ENCODE measurements at places on chromosomes 16 and 17.
A peak's percentile ranks its signal among the peaks of the same experiment; 100 is the strongest.

DNA sequence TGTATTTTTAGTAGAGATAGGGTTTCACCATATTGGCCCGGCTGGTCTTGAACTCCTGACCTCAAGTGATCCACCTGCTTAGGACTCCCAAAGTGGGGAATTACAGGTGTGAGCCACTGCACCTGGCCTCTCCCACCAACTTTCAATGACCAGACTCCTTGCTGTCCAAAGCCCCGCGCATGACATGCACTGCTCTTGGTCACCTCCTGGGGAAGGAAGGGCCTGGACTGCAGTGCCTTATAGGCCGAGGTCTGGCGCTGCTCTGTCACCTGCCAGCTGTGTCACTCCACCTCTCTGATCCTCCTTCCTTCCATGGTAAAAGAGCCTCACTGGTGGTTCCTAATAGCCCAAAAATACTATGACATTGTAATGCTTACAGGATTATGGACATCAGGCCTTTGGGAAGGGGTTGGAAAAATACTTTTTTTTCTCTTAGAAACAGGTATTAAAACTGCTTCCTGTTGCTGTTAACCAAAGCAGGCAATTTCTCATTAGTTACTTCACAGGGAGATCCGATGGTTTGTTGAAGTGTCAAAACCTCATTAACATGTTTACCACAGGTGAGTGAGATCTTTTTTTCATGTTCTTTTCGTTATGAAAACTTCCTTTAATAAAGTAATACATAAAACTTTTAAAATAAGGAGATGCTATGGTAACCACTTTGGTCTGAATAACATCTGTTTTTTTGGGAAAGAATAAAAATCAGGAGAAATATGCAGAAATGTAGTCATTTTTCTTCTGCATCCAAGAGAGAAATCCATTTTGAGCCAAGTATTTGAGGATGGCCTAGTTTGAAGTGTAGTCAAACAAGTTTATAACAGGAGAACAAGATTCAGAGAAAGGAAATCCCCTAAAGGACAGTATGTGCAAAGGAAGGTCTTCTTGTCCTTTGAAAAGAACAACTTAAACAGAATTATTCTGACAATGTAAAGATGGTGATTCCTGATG lies 35.5 kb downstream of the GRB7 start:
- no peak for DNase-seq

DNA sequence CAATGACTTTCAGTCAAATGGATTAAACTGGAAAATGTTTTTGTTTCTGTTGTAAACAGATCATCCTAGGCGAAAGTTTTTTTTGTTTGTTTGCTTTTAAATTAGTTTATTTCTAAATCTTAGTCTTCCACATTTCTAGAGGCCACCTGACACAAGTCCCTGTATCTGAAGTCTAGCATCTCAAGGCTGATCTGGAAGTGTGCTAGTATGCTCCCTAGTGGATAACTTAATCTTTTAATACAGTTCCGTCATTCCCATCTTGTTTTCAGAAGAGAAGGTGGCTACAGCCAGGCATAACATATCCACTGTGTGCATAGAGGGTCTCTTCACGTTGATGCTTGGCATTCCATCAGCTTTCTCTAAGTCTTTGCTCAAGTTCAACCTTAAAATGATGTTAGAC lies 7.6 kb downstream of the IFT20 start:
- DNase-seq, result no peak

DNA sequence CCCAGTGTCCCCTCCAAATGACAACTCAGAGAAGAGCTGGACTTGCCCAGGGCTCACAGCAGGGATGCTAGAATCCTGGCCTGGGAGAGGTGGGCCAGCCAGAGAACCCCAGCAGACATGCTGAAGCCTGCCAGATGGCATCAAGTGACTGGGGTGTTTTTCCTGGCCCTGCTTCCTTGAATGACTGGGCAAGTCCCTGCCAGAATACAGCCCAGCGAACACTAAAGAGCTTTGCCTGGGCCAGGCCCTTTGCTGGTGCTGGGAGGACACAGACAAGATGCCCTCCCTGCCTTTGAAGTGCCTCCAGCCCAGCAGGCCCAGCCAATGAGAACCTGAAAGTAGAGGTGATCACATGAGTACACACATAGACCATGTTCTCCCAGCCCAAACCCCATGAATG lies 11.5 kb downstream of the ZNF319 start:
- DNase-seq, result no peak

DNA sequence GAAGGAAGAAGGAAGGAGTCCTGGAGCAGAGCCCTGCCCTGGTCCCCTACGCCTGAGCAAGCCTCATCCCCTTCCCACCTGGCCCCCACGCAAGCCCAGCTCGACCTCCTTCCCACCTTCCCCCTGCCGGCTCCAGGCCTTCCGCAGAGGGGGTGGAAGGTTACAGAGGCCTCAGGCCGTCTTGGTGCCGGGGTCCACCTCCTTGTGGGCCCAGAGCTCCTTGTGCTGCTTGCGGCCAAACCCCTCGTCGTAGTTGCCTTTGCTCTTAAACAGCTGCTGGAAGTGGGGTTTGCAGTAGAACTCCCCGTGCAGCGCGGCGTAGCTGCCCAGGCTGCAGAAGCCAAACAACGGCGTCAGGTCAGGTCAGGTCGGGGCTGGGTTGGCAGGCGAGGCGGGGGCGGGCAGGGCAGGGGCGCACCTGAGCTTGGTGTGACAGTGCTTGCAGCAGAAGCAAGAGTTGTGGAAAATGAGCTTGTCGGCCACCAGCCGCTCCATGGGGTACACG lies 1.5 kb downstream of the LIMD2 start:
- no peak for DNase-seq

GRCh38 chr17:27339836-27340550 lies 46.1 kb downstream of the WSB1 start:
- DNase-seq, result no peak

DNA sequence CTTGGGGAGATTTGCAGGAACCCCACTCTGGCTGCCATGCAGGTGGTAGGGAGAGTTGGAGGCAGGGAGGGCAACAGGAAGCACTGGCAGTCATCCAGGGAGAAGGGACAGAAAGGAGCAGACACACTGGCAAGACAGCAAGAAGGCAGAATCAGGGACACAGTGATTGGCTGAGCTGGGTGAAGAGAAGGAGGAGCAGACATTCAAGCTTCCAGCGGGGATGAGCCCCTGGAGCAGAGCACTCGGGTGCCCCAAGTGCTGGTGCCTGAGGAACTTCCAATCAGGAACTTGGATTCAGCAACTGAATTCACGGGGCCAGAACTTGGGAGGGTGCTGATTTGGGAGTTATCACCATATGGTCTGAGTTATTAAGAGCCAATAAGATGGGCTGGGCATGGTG lies 6.3 kb upstream of the ITGA3 start:
- peak; percentile 2 for DNase-seq

DNA sequence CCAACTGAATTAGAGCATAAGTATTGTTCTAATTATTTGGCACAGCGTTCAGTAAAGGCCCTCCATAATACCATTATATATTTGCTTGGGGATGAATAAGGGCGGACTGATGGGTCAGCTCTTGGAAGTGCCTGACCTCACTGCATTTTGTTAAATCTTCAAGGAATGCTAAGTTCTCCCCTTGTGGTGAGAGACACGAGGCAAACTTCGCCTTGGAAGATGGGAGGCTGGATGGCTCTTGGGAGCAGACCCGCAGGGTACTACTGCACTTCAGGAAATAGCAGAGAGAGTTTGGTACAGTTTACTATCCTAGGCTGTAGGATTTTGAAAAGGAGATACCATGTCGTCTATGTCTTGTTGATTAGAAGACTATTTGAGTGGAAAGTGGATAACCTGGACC lies 87.0 kb upstream of the RPRML start:
- no peak for DNase-seq

All from left hindlimb (tissue), 1 donor.